Naive B cell (primary cell): ENCODE measurements at places on chromosomes 5 and 9.
A peak's percentile ranks its signal among the peaks of the same experiment; 100 is the strongest.

GRCh38 chr9:122464633-122465567 lies 12.8 kb downstream of the OR1J1 start:
- peak; percentile 63 for DNase-seq

DNA sequence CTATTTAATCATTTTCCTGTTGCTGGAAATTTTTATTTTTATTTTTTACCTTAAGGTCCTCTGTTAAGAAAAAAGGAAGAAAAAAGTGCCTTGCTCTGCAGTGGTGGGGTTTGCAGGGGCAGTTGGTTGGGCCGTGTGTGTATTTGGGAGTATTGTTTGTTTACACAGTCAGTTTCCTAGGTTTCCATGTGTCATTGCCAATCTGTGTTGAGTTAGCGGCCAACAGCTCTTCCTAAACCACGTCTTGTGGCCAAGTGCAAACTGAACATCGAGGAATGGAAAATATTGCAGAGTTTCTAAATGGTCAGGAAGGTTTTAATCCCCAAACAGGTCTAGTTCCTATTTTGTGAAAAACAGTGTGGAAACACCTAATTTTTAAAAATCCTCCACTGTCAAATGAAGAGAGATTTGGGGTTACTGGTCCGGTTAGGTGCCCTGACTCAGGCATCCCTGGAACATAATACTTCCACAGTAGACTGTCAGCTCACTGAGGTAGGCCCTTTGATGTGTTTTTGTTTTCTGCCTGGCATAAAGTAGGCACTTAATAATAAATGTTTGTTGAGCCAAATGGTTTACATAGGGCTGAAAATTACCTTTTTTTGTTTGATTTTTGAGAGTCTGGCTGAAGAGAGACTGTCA lies 37.0 kb downstream of the MAMDC2 start:
- no peak for DNase-seq

DNA sequence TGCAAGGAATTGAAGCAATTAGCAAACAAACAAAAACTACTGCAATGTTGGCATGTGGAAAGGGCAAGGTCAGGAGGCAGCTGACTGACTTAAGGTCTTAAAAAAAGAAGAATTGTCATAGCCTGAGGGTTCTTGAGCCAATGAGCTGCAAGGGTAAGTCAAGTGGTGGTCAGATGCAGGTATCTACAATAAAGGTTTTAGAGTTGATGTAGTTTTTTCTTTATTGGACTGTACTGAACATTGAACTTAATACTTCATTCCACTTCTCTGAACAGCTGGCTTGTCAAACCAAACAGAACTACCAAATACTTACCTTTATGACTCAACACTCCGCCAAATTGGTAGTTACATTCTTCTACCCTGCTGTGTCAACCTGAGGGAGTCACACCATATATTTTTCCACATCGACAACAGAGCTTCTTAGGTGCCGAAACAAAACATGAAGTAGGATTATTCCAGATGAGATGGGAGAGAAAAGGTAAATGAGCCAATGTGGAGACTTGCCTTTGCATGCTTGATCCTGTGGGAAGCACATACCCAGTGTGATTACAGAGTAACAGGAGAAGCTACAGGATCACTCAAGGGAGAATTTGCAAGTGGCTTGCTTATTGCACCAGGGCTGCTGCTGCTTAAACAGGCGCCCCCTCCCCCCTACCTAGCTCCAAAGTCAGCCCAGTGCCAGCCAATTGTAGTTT lies 35.3 kb downstream of the EQTN start:
- DNase-seq: no peak

DNA sequence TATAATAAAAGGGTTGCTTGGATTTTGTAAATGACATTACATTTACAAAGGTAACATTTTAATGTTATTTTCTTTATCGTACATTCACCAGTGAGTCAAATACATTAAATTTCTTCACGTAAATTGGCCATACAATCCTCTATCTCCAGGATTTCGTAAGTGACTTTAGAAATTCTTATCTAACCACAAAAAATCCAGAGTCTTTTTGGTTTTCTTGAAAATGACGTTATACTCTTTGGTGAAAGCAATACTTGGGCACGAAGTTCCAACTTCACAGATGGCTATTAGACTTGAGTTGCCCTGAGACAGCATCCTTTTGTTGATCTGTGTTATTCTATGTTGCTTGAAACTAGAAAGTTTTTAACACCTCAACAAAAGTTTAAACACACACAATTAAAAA lies 87.4 kb upstream of the CDH10 start:
- DNase-seq: no peak

GRCh38 chr9:131279196-131279862 lies 3.0 kb upstream of the FAM78A start:
- DNase-seq: no peak

DNA sequence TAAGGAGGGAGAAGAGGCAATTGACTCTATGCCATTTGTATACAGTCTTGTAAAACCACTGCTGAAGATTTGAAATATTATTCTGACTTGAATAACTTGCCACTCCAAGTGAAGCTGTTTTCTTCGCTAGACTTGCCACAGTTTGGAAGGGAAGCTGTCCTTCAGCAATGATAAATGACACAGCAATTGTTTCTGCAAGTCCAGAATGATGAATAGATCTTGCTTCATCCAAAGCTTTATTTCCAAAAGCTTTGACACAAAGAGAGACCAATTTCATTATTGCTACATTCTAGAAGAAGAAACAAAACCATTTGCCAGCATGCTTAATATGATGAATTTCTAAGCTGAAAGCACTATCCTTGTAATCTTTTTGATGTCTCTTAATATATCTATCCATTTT lies 73.7 kb downstream of the ZNF366 start:
- DNase-seq: no peak

DNA sequence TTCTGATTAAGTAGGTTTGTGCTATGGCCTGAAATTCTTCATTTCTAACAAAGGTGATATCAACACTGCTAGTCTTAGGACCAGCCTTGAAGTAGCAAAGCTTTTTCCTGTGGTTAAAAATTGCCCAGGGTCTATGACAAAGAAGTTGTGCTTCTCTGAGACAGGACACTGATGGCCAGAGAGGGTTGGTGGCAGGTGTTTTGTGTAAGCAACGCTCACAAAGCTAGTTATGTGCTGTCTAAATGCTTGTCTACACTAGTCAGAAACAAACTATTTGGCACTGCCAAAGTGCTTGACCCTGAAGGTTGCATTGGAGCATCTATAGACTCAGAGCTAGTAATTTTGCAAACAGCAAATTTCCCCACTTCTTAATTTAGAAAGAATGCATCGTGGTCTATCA lies 44.1 kb upstream of the SELENOP start:
- no peak for DNase-seq

- peak; percentile 20 for DNase-seq
These were observed at the start of gene IL7R for GRCh38 chr5:35856765-35857351. Gene IL7R (plus strand): TSS chr5:35856891. CDS start chr5:35856978, 87 bp downstream.

- DNase-seq: no peak
These were observed 26.6 kb downstream of the MAPKAP1 start for GRCh38 chr9:125680445-125680844.

DNA sequence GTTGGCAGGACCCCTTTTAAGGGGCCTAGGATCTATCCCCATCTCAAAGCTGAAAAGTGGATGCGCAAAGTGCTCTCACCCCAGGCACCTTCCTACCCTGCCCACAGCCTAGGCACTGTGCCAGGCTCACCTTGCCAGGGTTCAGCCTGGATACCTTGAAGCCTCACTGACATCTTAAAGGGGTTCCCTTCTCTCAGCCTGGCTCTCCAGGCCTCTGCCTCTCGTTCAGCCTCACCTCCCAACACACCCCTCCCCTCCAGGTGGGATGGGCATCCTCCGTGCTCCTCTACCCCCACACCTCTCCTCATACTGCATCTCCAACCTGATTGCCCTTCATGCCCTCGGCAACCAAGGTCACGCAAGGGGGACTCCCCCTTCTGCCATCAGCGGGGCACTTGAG lies 25.5 kb downstream of the TNIP1 start:
- no peak for DNase-seq
